ENCODE measurements at places on chromosomes 11 and 22. TPM values are rescaled to one million over a fixed set of nuclear protein-coding genes. Genes with fewer than 3 reads are reported as not detected.

SAA1 gene
- total RNA-seq: not detected

RHOD gene
- 0.98 TPM for total RNA-seq

GRCh38 chr11:122778148-122778547, 60.2 kb upstream of the CRTAM start:
- peaks cover 47% of the 10 kb centered on the region for H3K4me1 ChIP-seq
- no peak for DNase-seq
- H3K36me3 ChIP-seq: peaks cover 12% of the 10 kb centered on the region
- no peak overlapping the region for H3K4me3 ChIP-seq

TIMM10B gene
- total RNA-seq: 41.7 TPM

DNA sequence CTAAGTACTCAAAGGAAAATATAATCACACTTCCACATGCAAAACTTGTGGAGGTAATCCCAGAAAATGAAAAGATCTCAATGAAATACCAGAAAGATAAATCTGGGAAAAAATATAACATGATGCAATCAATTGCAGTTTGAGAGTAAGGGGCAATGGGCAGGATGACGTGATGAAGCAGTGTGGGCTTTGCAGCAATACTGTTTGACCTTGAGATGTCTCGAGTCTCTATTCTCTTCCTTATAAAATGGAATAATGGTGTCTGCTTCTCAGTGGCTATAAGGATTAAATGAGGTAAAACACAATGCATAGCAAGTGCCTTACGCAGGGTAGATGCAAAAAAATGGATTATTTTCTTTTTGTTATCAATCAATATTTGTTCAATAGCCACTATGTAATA, 447.5 kb downstream of the BUD13 start:
- H3K4me1 ChIP-seq: no peaks in the 10 kb centered on the region
- no peak for DNase-seq
- peaks cover 3% of the 10 kb centered on the region for H3K27me3 ChIP-seq
- H3K27ac ChIP-seq: no peak overlapping the region

GRCh38 chr11:5274395-5274794, 4.7 kb upstream of the HBE1 start:
- no peak for DNase-seq
- no peak overlapping the region for H3K4me3 ChIP-seq
- no peaks in the 10 kb centered on the region for H3K4me1 ChIP-seq
- H3K36me3 ChIP-seq: no peaks in the 10 kb centered on the region
- H3K27me3 ChIP-seq: peaks cover 2% of the 10 kb centered on the region

DNA sequence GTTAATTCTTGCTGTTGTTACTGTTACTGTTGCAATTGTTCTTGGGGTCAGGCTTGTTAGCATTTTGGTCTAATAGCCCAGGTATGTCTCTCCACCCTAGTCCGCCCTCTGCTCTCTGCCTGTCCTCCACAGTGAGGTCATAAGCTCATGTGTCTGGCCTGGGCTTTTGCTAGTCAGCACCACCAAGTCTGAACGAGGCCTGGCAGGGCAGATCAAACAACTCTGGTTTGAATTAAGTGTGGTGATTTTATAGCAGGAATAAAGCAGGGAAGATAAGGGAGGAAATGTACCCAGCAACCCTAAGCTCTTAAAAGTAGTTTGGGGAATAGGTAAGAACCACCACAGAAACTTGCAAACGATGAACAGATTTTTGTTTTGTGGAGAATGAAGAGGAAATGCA, 98.7 kb downstream of the ABTB2 start:
- no peak overlapping the region for H3K4me3 ChIP-seq
- no peak overlapping the region for H3K27ac ChIP-seq
- no peaks in the 10 kb centered on the region for H3K27me3 ChIP-seq

KCNK4 gene
- total RNA-seq: 0.41 TPM

DNA sequence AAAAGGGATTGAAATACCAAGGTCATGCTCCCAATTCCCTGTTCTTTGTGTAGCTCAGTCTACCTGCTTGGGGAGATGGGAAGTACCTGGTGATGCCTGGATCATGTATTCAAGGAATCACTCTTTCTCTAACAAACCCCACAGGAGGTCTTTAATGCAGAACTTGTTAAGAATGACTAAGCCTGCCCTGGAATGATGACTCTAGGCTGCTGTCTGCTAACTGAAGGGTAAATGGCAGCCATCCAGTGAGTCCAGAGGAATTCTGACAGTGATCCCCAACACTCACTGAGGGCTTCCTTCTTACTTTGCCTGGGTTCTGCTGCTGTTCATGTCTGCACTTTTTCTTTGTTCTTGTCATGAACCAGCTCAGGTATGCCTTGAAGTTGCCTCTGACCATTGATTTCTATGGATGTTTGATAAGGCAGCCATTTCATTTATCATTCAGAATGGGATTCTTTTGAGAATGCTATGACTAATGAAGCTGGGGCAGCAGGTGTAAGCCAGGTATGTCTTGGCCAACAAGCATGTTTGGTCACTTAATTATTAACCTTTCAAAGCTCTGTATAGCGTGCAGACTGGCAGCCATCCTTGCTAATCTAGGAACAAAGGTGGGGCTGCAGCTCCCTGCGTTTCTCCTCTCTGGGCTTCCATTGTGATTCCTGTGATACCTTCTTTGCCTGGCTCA, 11.4 kb downstream of the PRSS23 start:
- peaks cover 2% of the 10 kb centered on the region for H3K4me1 ChIP-seq
- H3K4me3 ChIP-seq: no peak overlapping the region
- DNase-seq: no peak
- peaks cover 30% of the 10 kb centered on the region for H3K27me3 ChIP-seq
- H3K36me3 ChIP-seq: no peaks in the 10 kb centered on the region
- H3K27ac ChIP-seq: no peak overlapping the region

LIF gene
- 111 TPM for total RNA-seq

SCN3B gene
- total RNA-seq: not detected

DNA sequence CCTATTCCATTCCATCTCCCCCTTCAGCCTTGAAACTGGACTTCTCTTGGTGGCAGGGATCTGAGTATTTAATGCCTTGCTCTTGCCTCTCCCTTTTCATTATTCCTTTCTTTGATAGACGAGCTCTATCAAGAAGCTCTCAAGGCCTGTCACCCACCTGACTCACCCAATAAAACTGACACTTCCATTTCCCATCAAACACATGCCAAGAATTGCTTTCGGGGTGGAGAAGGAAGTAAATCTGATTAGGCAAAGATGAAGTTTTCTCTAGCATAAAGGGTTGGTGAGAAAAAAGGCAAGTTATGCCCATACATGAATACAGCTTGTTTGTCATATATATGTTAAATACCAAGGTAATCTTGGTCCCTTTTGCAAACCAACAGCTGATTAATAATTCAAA, 34.9 kb upstream of the MYEOV start:
- DNase-seq: no peak
- no peaks in the 10 kb centered on the region for H3K36me3 ChIP-seq
- no peaks in the 10 kb centered on the region for H3K4me1 ChIP-seq
- H3K4me3 ChIP-seq: no peak overlapping the region
- no peaks in the 10 kb centered on the region for H3K27me3 ChIP-seq
- H3K27ac ChIP-seq: no peak overlapping the region

- no peaks in the 10 kb centered on the region for H3K36me3 ChIP-seq
- no peaks in the 10 kb centered on the region for H3K27me3 ChIP-seq
- H3K4me1 ChIP-seq: peaks cover 37% of the 10 kb centered on the region
- peak; percentile 62 for DNase-seq
Observed at GRCh38 chr11:14908214-14908880, 16.3 kb upstream of the CYP2R1 start.

- H3K4me1 ChIP-seq: peaks cover 28% of the 10 kb centered on the region
- H3K36me3 ChIP-seq: peaks cover 3% of the 10 kb centered on the region
- no peaks in the 10 kb centered on the region for H3K27me3 ChIP-seq
- peak overlapping the region; percentile 87 for H3K4me3 ChIP-seq
- DNase-seq: no peak
- no peak overlapping the region for H3K27ac ChIP-seq
Observed at GRCh38 chr22:45238957-45239680, 1.6 kb downstream of the KIAA0930 start.

DNA sequence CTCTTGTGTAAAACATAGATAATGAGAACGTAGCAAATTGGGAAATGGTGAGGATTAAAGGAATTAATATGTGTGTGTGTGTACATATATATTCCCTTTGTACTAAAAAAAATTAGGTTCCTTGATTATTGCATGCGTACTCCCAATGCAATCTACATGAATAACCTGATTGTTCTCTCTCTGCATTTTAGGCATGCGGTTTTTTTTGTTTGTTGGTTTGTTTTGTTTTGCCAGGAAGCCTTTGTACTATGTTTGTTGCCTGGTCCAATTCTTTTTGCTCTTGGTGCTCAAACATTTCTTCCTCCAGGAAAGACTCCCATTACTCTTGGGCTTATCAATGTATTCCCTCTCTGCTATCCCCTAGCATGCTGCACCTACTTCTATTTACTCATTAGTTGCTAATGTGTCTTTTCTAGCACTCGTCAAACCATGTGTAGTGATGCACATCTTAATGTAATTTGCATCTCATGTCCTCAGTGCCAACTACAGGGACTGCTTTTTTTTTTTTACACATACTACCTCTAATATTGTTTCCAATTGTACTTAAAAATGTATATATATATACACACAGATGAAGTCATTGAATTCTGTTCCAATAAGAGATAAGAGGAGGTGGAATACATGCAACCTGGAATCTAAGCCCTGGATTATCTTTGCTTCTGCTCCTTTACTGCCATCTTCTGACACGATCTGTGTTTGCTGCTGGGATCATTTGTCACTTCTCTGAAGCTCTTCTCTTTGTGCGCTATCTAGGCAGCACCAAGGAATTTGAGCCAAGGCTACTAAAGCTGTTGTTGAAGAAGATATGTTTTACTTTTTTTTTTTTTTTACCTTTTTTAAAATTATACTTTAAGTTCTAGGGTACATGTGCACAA, 197.2 kb upstream of the ANO3 start:
- DNase-seq: no peak
- no peak overlapping the region for H3K27ac ChIP-seq
- no peaks in the 10 kb centered on the region for H3K4me1 ChIP-seq
- H3K4me3 ChIP-seq: no peak overlapping the region
- H3K27me3 ChIP-seq: no peaks in the 10 kb centered on the region

ASCL2 gene
- total RNA-seq: not detected

TSSK2 gene
- not detected for total RNA-seq

GRCh38 chr11:14905104-14906033, 13.3 kb upstream of the CYP2R1 start:
- peak; percentile 91 for DNase-seq
- H3K4me3 ChIP-seq: peak overlapping the region; percentile 92
- H3K27me3 ChIP-seq: no peaks in the 10 kb centered on the region
- peaks cover 39% of the 10 kb centered on the region for H3K4me1 ChIP-seq
- peak overlapping the region; percentile 84 for H3K27ac ChIP-seq
- no peaks in the 10 kb centered on the region for H3K36me3 ChIP-seq

- DNase-seq: no peak
- H3K36me3 ChIP-seq: no peaks in the 10 kb centered on the region
- H3K4me3 ChIP-seq: no peak overlapping the region
- H3K27me3 ChIP-seq: peaks cover 12% of the 10 kb centered on the region
- no peaks in the 10 kb centered on the region for H3K4me1 ChIP-seq
Observed at GRCh38 chr11:8285796-8286195, 22.1 kb upstream of the LMO1 start.

Measured in activated naive CD4-positive, alpha-beta T cell treated with anti-CD3 and anti-CD28 coated beads for 36 hours (primary cell).